ENCODE measurements at places on chromosomes 3 and 15.

DNA sequence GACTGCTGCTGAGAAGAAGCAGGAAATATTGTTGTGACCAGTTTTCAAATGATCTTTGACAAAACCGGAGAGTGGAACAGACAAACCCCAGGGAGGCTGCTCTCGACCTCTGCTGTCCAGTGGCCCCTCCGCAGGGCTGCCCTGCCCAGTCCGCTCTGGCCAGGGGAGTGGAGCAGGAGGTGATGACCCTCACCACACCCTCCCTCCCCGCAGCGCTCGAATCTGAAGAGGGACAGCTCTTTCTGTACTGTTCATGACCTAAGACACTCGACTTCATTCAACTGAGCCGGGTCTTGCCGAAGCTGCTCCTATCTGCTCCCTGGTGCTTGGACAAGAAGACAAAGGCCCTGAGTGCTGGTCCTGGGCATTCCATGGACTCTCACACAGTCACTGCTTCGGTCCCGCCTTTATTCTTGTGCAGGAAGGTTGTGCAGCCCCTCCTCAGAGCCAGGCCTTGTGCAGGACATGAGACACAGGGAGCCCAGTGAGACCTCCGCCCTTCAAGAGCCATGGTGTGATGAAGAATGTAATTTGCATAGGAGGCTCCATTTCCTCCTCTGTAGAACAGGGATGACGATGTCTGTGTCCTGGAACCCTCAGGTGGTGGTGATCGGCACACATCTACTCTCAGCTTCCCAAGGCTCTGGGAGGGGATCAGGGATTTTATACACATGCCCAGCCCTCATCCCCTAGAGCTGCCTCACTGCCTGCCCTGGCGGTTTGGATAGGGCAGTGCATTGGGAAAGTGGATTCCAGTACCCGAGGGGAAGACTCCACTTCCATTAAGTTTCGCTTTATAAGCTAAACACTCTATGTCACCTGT, 97.1 kb upstream of the PRR20G start:
- no peak for DNase-seq

DNA sequence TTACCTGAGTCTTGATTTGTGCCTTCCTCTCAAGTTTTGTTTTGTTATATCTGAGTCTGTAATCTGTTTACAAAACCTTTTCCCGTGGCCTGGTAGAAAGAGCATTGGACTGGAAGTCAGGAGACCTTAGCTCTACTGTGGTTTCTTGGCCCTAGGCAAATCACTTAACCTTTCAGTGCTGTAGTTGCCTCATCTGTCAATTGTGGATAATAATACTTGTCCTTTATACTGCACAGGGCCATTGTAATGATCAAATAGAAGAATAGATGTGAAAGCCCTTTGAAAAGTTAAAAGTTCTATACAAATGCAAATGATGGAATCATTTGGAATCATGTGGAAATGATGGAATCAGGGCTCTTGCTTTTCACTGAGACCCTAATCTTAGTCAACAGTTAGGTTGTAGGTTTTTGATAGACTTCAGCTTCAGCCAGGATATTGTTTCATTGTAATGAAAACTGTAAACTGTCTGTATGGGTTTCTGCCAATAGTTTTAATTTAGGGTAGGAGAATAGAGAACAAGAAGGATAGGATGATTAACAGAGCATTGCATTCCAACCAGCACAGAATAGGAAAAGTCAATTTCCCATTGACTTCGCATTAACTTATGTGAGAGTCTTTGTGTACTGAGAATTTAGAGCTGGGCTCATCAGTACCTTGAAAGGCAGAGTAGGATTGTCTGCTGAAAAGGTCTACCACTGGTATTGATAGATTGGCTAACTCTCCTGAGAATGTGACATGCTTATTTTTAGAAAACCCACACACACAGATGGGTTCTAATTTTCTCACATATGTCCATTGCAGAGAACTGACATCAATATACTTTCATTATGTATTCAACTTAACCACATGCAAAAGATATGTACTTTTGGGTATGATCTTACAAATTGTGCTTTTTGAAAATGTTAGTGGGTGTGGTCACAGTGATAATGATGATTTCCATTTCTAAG, 21.8 kb downstream of the MAP2K5 start:
- peak; percentile 67 for DNase-seq

DNA sequence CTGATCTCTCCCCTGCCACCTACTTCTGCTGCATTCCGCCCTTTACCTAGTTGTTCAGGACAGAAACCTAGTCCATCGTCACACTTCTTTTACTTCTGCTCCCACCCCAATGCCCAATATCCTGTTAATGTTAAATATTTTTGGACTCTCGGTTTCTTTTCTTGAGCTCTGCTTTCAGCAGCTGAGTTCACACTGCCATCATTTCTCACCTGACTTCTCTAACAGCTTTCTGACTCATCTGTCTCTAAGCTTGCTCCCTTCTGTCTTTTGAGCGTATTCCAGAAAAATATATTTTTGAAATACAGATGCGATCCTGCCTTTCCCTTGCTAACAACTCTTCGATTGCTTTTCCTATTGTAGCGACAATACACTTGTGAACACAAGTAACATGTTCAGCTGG, 183.4 kb downstream of the KLHL25 start:
- DNase-seq = no peak

DNA sequence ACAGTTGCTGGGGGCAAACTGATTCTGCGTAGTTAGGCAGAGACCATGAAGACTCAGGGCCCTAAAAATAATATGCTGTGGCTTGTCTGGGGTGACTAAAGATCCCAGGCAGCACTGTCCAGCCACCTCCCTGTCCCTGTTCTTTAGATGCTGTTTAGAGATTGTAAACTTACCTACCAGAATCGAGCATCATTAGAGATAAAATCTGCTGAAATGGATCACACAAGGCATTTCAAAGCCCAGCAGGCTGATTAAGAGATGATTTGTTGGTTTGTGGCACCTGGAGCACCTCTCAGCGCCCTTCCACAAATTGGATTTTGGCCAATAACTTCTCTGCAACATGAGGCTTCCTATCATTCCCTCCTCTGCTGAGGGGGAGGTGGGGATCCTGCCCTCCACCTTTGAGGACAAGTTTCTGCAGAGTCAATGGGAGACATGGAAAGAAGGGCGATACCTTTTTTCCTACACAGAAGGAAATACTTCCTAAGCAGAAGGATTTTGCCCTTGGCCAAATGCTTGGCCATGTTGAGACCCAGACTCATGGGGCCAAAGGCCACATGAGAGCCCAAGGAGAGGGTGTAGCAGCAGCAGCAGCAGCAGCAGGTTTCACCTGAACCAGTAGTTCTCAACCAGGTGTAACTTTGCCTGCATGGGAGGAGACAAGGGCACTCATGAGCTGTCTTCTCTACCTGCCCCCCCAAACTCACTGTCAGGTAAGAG, 37.5 kb downstream of the SEMA5B start:
- DNase-seq = no peak

- no peak for DNase-seq
These were observed 29.1 kb downstream of the SLC6A6 start for GRCh38 chr3:14431452-14431916.

GRCh38 chr3:66418475-66418931, 82.3 kb downstream of the LRIG1 start:
- DNase-seq = no peak

GRCh38 chr3:23928524-23928923, 11.6 kb downstream of the RPL15 start:
- DNase-seq = no peak

DNA sequence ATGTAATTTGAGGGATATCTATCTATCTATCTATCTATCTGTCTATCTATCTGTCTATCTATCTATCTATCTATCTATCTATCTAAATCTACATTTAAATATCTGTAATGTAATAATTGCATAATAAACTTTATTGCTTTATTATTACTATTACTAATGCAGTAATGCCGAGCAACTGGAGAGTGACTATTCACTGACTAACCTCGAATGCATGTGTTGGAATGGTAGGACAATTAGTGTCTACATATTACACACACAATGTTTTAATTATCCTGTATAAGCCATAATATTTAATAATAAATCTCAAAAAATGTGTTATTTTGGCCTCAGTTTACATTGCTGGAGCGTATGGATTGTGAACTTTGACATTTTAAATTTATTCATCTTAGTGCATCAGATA, 25.2 kb upstream of the CNTN3 start:
- no peak for DNase-seq

DNA sequence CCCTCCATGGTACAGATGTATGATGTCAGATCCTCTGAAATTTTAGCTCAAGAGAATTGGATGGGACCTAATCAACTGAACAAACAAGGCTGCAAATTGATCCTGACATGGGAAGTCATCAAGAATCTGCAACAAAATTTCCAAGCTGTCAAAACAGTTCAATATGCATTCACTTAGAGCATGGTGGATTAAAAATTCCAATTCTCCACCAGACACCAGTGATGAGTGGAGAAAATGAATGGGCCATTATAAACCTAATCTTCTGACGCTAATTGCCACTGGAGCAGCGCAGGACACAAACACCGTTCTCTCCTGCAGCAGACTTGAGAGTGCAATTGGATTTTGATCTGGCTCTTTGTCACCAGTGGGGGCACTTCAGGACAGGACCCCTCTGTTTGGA, 94.2 kb downstream of the MINAR1 start:
- no peak for DNase-seq

DNA sequence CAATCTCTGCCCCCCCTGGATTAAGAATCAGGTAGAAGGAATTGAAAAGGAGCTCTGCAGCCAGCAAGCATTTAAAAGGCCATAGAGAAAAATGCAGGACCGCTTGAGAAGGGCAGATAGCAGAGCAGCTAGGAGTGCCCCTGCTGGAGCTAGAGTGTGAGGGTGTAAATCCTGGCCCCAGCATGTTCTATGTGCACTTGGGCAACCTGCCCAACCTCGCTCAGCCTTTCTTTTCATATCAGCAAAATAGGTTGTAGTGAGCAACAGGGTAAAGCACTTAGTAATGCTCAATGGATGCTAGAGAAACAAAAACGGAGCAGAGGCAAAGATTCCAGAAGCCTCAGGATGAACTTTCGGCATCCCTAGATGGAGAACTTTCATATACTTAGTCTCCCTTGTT, 25.0 kb upstream of the THBS1 start:
- no peak for DNase-seq

GRCh38 chr15:74375303-74375693, 7.9 kb upstream of the CYP11A1 start:
- no peak for DNase-seq

- DNase-seq = no peak
These were observed 134.9 kb downstream of the GAP43 start for GRCh38 chr3:115758076-115758763.

GRCh38 chr3:194967151-194968117, 281.8 kb downstream of the FAM43A start:
- DNase-seq = no peak

DNA sequence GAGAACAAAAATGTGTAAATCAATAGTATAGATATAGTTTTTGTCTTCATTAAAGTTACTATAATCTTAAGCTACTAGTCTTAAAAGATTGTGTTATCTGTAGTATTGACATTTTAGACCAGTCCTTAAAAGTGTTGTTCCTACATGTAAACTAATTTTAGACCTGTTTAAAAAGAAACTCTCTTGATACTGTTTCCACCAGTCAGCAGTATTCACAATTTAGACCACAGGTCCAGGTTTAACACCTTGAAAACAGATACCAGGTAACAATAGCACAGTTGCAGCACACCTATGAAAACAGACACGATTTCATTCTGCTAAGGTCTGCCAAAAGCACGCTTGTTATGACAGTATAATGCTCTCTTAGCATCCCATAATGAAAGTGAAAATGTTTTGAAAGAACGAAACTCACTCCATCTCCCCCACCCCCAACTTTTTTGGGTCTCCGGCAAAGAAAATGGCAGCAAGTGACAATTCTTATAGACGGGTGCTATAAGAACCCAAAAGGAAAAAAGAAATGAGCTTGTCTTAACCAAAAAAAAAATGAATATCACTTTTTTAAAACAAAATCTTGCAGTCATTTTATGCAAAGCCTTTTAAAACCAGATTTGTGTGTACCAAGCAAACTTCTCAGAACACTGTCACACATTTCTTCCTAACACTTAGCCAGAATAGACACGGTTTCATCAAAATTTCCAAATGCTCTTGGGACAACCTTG, 1.6 kb downstream of the EIF4E3 start:
- no peak for DNase-seq

- no peak for DNase-seq
These were observed 2.2 kb upstream of the THRB start for GRCh38 chr3:24496529-24497482.

DNA sequence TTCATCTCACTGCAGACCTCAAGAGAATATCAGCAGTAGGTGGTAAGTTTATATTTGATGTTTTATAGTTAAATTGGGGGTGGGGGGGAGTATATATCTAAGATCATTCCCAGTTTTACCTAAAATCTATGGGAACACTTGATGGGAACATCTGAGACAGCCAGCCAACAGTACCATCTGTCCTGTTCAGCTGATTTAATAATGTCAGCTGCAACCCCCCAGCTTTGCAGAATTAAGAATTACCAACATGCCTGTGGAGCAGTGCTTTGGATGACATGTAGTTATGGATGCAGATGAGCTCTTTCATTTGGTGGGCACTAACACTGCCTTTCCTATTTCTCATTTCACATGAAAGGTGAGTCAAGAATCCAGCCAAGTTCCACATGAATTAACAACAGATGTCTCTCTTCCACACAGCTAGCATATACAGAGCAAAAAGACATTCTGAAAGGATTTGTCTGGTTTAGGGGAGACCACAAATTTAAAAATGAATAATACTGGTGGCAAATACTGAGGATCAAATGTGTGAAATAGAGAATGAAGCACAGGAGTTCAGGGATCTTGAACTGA, 76.2 kb downstream of the SETD5 start:
- DNase-seq = no peak

GRCh38 chr3:130260918-130261317, 84.6 kb upstream of the COL6A5 start:
- no peak for DNase-seq

GRCh38 chr3:160973067-160973809, 131.9 kb downstream of the B3GALNT1 start:
- DNase-seq = no peak

- peak; percentile 68 for DNase-seq
These were observed 132.6 kb upstream of the COL8A1 start for GRCh38 chr3:99505646-99506269.

DNA sequence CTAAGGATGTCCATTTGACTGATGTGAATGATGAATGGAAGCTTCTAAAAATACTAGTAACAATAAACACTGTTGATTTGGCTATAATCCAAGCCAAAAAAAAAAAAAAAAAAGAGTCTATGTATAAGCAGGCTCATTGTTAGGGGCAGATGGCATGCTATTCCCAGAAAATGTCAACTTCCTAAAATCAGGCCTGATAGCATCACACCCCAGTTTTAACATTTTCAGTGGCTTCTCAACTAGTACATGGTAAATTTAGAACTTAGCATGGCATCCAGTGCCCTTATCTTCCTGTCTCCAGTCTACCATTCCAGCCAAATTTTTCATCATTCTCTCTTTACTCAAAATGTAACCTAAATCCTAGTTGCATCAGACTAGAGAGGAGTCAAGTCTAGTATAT, 288.2 kb upstream of the ZNF385D start:
- no peak for DNase-seq

GRCh38 chr3:79767905-79768267, at the start of gene ROBO1:
Gene ROBO1, minus strand, starts transcription at chr3:79767998.
- DNase-seq = no peak

DNA sequence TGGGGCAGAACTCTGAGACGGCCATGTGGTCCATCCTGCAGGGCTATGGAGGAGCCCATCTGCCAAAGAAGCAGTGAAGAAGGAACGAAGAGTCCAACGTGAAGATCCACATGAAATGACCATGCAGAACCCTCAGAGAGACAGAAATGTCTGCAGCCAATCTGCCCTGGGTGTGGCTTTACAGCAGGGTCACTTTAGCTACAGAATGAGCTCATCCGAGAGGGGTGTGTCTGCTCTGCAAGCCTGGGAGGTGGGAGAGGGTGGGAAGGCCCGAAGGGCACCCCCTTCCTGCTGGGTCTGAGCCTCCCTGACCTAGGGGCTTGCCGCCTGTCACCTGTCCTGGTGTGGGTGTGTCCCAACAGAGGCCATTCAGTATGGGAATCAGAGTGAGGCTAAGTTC, 176.3 kb downstream of the ATP10A start:
- DNase-seq = no peak

All from GM06990 (cell line).